ENCODE measurements at places on chromosomes 5 and 9.

DNA sequence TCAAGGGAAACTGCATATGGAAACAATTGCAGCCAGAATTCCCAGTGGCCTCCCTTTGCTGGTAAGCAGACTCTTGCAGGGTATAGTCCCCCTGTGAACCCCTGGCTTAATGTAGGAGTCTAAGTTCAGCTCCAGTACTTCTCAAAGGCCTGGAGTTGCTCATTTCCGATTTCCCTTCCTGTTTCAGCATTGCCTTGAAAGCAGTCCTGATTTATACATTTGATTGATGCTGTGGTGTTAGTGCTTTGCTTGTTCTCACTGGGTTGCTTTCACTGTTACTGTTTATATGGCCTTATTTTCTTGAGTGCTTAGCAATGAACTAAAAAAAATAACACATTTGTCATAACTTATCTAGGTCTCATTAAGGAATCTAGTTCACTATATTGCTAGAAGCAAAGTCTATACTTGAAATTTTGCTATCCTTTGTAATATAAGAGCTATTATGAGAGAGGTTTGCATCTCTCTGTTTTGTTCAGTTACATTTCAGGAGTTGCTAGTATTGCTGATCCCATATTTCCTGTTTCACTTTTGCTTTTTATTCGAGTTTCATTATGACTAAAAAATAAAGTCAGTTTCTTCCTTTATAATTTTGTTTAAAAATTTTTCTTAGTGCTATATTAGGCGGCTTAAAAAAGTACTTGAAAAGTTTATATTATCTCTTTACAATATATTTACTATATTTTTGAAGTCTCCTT is 122.4 kb upstream of the NMUR2 start:
- no peak for DNase-seq

- DNase-seq: no peak
Observed at GRCh38 chr5:83957188-83957587, 236.5 kb upstream of the HAPLN1 start.

- DNase-seq: no peak
Observed at GRCh38 chr5:21140987-21141386, 1153.0 kb upstream of the CDH18 start.

DNA sequence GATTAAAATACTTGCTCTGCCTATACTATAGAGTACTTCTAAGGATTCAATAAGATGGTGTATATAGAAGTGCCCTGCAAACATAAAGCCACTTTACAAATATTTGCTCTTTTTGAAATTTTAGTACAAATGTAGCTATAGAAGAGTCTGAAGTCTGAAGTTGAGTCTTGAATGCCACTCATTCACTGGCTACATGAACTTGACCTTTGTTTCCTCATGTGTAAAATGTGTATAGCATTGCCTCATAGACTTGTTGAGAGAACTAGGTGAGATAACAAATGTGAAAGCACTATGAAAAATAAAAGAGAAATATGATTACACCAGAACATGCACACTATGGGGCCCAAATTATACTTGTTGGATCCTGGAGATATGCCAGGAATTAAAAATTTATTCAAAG is 244.7 kb downstream of the SEC61B start:
- no peak for DNase-seq

DNA sequence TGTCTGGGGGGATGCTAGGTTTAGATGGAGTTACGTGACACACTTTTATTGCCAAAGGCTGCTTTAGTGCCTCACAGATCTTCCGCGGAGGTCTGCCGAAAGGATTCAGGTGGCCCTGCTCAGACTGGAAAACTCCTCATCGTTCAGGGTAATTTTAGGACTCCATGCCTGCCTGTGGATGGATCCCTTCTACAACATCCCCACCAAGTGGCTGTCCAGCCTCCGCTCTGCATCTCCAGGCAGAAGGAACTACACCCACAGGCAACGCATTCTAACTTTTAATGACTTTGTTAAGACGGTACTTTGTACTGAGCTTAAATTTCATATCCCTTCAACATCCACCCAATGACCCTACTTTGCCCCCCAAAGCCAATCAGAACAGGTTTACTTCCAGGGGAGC is 29.4 kb downstream of the ATPSCKMT start:
- no peak for DNase-seq

DNA sequence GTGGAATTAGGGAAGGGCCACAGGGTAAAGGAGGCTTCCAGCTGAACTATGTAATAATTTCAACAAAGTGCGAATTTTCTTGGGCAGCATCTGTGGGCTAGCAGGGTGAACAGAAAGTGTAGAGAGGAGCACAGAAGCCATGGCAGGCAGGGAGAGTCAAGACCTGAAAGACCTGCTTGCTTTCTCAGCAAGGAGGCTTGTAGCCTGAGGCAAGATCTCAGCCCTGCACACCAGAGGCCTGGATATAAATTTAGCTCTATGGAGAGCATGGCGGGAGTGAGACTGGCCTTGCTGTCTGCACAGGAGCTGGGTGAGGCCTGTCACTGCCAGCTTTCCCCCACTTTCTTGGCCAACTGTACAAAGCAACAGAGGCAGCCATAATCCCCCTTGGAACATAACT is 32.1 kb upstream of the SH3TC2 start:
- DNase-seq: no peak

GRCh38 chr5:63022403-63022802 is 443.8 kb downstream of the LRRC70 start:
- no peak for DNase-seq

GRCh38 chr5:7493622-7494021 is 97.7 kb downstream of the ADCY2 start:
- DNase-seq: no peak

DNA sequence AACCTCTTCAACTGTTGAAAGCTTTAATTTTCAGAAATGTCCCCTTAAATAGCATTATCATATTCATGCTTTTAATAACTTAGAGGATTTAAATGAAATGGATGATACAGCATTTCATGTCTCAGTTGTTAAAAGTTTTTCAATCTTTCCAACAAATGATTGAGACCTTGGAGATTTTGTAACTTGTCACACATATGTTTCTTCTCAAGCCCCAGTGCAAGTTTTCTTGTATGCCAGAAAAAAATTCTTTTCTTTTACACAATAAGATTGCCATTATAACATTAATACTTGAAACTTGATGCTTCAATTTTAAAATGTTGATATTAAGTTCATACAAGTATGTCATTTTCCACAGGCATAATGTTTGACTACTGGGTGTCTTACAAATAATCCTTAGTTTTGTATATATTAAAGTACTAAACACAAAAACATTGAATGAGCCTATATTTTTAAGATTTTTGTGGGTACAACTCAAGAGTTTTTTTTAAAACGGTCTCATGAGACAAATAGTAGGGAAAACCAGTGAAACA is 124.5 kb downstream of the AGTPBP1 start:
- DNase-seq: no peak

All from stimulated activated CD4-positive, alpha-beta T cell treated with anti-CD3 and anti-CD28 coated beads, Interleukin-4, amount 100 ng/mL, for 48 hours (primary cell).